ENCODE measurements at places on chromosomes 3 and 15.

- DNase-seq, result no peak
These were observed 1.4 kb upstream of the BHLHE40 start for GRCh38 chr3:4977853-4978203.

DNA sequence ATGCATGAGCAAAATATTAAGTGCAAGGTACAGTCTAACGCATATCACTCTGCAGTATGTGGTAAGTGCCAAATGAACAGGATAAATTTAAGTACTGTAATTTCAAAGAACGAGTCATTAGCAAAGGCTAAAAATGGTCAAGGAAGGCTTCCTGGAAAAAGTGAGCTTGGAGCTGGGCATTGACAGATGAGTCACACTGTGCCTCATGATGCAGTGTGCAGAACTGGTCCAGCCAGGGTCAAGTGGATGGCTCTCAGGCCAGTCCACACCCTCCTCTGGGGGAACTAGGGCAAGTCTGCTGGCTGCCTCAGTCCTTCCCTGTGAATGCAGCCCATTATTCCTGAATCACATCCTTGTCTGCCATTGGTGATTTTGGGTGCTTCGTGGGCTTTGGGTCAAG, 76.3 kb downstream of the CACNA1D start:
- no peak for DNase-seq

DNA sequence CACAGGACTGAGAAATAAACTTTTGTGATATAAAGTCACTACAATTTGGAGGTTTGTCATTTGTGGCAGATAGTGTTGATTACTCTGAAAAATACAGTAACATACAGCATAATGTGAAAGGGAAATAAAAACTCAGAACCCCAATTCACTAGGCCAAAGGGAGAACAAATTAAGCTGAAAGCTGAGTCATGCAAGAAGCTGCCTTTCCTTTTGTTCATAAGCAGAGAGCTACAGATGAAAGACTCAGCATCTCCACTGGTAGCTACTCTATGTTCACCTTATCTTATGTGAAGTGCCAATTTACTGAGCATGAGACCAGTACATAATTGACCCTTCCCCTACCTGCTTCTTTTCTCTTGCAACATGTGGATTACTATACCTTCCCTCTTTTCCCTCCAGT, 19.3 kb upstream of the SLTM start:
- DNase-seq, result no peak

DNA sequence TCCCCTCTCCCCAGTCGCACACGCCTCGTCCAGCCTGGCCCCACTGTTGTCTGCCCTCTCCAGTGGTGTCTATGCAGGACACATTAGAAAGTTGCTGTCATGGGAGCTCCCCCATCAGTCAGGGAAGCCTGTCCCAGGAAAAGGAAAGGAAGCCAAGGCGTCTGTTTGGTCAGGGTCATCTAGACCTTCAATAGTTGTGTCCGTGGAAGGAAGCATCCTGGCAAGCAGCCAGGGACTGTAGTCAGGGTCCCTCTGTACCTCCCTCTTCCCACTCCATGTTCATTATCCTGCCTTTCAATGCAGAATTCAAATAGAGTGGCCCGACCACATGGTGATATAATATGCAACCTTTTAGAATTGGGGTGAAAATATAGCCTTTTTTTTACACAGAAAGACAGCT, 60.7 kb upstream of the RAB6B start:
- no peak for DNase-seq

DNA sequence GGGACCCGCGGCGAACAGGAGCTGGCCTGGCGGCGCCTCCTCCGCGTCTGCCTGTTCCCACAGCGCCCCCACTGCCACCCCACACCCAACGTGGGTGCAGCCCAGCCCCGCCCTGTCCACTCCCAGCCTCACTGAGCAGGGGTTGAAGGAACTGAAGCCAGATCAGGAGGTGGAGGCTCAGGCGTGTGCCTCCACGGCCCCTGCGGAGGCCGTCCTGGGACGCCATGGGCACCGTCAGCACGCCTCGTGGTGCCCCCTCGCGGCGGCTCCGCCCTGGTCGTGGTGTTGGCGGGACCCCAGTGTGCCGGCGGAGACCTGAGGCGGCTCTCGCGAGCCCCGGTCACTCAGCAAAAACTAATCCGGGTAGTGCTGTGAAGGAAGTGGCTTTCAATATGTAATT, 39.0 kb upstream of the PRSS50 start:
- DNase-seq, result no peak

All from cortex of kidney (tissue), 1 donor.